ENCODE measurements at places on chromosomes 7 and 10.

- no peak for DNase-seq
Observed at GRCh38 chr7:13231216-13231615, 543.8 kb downstream of the ARL4A start.

GRCh38 chr10:114824391-114824790, 2.8 kb downstream of the FHIP2A start:
- DNase-seq = no peak

DNA sequence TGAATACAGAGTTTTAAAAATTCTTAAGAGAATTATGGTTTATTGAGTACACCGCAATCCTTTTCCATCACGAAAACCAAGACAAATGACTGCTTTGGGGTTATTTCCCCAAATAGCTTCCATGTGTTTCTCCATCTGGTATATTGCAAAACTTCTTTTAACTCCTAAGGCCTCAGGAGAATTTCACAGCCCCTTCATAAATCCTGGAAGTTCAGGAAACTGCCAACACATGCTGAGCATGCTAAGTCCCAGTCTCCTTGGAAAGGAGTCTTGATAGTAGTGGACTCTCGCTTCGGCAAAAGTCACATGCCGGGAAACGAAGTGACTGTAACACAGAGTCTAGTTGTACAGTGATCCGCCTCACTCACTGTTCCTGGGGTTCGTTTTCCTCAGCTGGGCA, 88.1 kb upstream of the RSU1 start:
- DNase-seq = no peak

- no peak for DNase-seq
Observed at GRCh38 chr10:75552171-75552570, 120.7 kb downstream of the LRMDA start.

DNA sequence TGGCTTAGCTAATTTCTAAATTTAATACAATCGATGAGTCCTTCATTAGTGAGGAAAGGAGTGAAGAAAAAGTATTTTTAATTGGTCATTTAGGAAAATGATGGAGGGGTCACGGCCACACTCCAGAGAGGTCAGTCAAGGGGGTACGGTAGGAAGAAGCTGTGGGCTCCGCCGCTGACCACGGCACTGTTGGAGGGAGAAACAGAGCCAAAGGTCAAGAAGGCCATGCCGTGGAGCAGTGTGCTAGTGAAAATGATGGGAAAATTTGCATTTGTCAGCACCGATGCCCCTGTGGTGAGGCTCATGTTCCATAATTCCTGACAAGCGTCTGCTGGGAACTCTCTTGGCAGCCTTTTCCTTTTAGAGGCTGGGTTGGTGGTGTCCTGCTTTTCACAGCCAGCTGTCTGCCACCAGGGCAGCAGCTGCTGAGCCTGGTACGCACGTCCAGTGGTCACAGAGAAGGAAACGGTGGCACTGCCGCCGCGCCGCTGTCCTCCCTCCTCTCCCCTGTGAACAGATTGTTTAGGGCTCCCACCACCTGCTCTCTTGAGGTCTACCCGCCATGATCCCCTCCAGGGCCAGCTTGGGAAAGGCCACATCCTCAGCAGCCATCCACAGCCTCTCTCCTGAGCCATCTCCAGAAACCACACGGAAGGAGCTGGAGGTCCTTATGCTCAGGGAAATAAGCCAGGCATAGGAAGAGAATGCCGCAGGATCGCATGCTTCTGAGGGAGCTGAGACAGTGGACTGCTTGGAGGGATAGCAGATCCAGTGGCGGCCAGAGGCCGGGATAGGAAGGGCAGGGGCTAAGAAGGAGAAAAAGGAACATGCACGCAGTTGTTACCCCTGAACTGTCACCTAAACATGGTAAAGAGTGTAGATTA, 263.7 kb upstream of the PPP2R2D start:
- no peak for DNase-seq

GRCh38 chr7:111558991-111559390, 3.3 kb downstream of the IMMP2L start:
- DNase-seq = no peak

DNA sequence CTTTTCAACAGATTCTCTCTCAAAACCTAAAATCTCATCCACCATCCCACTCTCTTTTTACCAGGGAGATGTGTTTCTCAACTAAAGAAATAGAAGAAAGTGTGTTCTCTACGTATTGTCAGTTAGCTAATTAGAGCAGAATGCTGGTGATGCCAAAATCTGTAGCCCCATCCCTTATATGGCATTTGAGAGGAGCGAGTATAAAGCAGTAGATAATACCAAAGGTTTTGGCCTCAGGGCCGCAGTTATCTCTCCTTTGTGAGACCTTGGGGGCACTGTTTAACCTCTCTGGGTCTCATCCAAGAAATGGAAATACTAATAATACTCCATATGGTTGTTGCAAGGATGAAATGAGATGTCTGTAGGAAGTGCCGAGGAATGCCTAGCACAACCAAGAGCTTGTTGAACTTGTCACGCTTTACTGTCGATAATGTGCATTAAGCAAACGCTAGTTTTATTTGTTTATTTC, 456 bp upstream of the DLD start:
- DNase-seq = peak; percentile 22

DNA sequence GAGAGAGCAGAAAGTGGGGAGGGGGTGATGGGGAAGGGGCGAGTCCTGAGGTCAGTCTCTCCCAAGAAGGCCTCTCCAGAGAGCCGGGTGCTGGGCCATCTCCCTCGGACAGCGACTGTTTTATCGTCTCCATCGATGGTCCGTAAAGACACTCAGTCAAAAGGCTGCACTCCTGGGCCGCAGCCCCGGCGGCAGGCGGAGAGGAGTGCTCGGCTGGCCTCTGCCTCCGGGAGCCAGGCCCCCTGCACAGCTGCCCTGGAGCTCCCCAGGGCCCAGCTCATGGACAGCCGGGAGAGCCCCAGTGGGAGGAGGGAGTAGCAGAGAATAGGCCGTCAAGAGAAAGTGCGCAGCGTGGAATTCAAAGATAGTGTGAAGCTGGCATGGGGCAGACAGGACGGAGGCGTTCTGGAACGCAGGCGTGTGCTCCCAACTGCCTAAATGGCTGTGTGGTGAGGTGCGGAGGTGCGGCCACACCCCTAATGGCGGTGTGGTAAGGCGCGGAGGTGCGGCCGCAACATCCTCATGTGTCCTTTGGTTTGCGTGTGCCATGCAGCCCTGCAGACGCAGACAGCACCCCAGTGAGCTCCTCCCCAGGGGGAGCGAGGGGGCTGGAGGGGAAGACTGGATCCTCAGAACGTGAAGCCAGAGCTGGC, 477.5 kb upstream of the FOXK1 start:
- DNase-seq = peak; percentile 8

DNA sequence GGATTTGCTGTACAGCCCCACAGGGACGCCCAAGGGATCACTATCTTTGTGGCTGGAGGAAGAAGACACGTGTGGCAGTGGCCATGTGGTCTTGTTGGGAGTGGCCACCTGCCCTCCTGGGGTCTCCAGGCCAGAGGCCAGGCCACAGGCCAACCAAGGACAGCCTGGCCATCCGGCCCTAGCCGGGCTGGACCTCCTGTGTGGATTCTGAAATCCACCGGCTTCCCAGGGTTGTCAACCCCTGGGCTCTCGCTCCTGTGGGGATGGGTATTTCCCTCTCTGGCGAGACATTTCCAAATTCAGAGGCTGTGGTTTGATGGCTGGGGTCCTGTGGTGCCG, 31.5 kb upstream of the CFAP46 start:
- no peak for DNase-seq

GRCh38 chr7:76047305-76047810, 442 bp downstream of the STYXL1 start:
- DNase-seq = no peak

DNA sequence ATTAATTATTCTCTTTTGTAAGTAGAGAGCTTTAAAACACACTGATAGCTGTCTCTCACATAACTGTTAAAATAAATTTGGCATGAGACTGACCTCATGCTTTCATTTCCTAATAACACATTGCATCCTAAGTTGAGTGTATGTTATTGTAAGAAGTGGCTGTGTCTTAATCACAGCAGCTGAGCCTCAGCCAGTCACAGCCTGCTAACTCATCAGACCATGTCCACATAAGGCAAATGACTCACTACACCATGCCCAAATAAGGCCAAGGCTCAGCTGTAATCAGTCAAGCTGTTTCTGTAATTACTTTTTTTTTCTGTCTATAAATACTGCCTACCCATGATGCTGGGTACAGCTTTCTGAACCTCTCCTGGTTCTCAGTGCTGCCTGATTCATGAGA, 860.9 kb downstream of the XPNPEP1 start:
- DNase-seq = no peak

GRCh38 chr10:133212853-133213494, 17.0 kb upstream of the UTF1 start:
- no peak for DNase-seq

DNA sequence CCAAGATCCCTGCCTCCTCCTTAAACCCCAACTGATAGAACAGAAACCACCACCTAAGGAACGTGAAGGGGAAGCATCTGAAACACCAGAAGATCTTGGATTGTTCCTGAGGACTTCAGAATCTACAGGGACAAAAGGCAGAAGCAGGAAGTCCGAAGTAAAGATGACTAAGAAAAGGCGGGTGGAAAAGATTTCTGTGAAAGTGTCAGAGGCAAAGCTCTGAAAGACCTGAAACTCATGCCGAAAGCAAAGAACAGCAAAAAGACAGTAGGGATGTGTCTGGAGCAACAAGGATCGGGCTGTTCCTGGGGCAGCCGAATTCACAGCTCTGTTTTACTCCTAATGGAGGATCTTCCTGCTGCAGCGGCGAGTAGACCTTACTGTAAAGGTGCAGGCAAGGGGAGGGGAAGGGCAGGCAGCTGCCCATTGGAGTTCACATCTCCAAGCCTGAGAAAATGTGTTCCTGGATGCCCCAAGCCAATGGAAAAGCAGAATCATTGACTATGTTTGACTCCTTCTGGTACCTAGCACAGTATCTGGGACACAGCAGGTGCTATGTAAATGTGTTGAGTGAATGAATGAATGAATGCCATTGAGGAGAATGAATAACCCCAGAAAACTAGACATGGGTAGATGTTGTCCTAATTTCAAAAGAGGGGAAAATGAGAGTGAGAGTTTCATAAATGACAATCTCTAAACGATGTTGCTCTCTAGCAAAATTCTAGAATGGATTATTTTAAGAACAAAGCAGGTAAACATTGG, 40.4 kb downstream of the PDIA4 start:
- DNase-seq = no peak

GRCh38 chr7:30188811-30189210, 54.0 kb downstream of the MTURN start:
- DNase-seq = no peak

GRCh38 chr10:126380352-126381076, 7.8 kb downstream of the ADAM12 start:
- no peak for DNase-seq

GRCh38 chr10:34549001-34549400, 266.1 kb downstream of the PARD3 start:
- DNase-seq = no peak

DNA sequence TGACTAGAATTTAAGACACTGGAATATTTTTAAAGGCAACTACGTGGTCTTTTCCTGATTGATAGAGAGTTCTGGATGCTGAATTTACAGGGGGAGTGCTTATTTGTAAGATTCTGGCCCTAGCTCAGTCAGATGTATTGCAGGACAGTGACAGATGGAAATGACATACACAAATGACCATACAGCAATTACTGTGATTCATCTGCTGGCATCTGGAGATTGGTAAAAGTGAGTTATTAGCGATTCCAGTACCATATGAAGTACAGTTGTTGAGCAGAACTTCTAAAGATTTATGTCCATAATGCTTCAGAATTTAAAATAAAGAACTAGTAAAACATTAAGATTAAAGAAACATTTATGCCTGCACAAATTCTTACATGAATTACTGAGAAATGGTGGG, 243.2 kb downstream of the CRPPA start:
- no peak for DNase-seq

DNA sequence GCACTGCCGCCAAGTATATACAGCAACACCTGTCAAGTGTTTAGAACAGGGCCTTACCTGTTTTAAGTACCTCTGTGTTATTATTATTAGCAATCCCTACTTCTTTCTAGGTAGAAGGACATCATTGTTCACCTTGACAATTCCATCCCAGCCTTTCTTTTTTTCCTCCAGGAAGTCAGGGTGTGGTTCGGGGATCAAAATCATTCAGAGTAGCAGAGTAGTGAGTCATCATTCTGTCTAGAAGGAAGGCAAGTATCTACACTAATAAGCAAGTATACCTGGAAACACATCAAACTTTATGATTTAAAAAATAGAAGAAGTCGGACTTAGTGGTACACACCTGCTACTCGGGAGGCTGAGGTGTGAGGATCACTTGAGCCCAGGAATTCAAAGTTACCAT, 25.5 kb upstream of the CAPZA2 start:
- DNase-seq = no peak

Measured in activated CD4-positive, alpha-beta T cell treated with anti-CD3 and anti-CD28 coated beads, Interleukin-2, amount 10 ng/mL, durations not matched to agents 7 days and 5 days (primary cell).